ENCODE measurements at places on chromosomes 3 and 15. TPM values are rescaled to one million over a fixed set of nuclear protein-coding genes. Genes with fewer than 3 reads are reported as not detected.

DNASE1L3 gene
- not detected for total RNA-seq

CHD2 gene
- total RNA-seq: 29.4 TPM

CCDC13 gene
- total RNA-seq: 0.35 TPM

PLA2G4F gene
- total RNA-seq: not detected

PIERCE2 gene
- 4.1 TPM for total RNA-seq

ZNF148 gene
- total RNA-seq: 9.4 TPM

Measured in A549 treated with Hydrocortisone at 1 μM for 4 hours (cell line).